ENCODE measurements at places on chromosomes 12 and 14.
A peak's percentile ranks its signal among the peaks of the same experiment; 100 is the strongest.

GRCh38 chr14:64944861-64945260, 2.3 kb upstream of the GPX2 start:
- DNase-seq, result no peak

DNA sequence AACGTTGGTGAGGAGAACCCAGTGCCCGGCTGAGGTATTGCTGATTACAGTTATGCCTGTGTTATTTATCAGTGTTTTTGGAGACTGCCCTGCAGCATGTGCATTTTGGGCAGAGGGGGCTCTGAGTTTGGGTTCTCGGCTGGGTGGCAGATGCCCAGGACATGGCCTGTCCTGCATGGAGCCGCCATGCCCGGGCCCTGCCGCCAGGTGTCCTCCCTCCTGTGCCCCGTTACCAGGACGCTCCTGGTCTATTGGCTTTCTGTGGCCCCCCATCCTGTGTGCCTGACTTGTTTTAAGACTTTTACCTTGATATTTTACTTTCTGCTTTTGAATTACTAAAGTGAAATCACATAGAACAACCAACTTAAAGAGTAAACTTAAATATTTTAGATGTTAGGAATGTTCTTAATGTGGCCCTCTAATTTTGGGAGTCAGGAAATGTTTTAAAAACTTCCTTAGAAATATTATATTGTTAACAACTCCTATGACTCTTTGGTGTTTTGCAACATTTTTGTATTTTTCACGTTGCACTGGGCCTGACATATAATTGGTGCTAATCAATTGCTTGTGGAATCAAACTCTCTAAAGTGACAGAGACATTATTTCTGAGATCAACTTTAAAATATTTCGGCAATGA, 51.8 kb downstream of the PRIMA1 start:
- no peak for DNase-seq

DNA sequence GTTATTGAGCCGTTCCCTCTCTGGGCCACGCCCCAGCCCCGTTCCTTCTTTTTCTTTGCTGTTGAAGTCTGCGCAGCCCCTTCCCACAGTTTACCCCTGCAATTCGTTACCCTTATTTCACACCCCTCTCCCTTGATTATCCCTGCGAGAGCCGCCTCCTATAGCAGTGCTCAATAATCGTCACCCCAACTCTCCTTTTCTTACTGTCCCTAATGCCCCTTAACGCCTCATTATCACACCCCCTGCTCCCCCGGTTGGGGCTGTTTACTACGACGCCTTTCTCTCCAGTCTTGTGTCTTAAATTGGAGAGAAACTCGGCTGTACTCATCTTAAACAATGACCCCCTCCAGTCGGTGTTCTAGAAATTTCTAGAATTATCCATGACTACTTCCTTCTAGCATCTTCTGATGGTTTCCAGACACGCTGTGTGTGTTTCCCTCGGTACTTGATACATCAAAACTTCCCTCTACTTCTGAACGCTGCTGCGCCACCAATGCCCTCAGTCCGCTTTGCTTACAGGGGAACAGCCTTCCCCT, 713 bp upstream of the FBXL14 start:
- DNase-seq, result no peak

DNA sequence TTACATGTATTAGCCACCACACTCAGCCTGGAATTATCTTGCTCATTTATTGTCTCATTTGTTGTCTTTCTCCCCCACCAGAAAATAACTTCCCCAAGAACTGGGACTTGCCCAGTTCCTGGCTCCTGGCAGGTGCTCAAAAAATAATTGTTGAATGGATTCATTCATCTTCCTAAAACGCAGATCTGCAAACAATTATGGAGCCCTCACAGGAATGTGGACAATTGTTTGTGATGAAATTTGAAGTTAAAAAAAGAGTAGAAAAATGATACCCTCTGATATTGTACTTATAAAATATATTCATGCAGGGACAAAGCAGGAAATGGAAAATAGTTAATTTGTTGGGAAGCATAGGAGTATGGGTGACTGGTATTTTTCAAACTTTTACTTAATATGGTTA, 60.7 kb upstream of the MAP1LC3B2 start:
- no peak for DNase-seq

DNA sequence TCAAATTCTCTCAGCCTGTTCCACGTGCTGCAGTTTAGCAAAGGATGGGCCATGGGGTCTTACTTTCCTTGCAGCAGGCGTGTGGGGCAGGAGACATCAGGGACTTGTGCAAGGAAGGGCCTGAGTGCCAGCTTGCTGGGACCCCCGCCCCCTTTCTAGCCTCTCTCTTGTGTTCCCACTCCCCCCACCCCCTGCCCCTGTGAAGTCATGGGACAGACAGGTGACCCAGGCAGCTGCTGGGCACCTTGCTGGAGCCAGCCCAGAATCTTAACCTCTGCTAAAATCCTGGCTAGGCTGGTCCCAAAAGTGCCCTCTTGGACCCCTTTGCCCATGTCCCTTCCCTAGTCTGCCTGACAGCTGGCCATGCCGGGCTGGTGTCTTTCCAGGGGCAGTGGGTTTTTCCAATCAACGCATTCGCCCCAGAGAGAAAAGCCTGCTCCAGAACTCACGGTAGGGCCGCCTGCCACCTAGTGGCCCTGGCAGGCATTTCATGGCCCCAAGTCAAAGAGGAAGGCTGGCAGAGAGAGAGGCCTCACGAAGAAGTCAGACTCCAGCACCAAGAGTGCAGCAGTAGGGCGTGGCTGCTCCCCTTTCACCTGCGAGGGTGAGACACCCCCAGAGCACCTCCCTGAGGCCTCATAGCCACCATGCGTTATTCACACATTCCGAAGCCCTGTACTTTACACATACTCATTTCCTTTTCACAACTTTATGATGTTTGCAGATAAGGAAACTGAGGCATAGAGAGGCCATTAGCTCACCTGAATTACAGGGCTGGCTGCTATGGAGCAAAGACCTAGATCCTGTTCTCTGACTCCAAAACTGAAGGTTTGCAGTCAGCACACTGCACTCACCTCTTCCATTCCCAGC, 67.4 kb downstream of the LGMN start:
- peak; percentile 54 for DNase-seq

DNA sequence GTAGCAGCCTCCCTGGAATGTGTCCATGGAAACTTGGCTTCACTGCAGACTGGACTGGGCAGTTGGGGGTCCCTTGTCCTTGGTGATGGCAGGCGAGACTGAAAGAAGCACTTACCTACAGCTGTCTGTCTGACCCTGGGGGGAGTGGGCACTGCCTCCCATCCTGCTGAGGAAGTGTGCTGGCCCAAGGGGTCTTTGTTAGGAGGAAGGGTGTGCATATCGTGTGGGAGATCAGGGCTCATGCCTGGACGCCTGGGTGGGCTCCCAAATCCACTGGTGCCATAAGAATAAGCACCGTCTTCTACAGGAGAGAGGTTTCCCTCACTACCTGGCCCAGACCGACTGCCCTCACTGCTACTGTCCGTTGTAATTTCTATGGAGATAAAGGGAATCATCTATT, 81.4 kb downstream of the PIWIL1 start:
- DNase-seq, result no peak

Measured in T-helper 17 cell (primary cell).